Mucosa of descending colon (tissue), 3 donors: ENCODE measurements at places on chromosomes 2 and 18.

GRCh38 chr2:33262097-33262496 is 214.4 kb upstream of the RASGRP3 start:
- DNase-seq = no peak

DNA sequence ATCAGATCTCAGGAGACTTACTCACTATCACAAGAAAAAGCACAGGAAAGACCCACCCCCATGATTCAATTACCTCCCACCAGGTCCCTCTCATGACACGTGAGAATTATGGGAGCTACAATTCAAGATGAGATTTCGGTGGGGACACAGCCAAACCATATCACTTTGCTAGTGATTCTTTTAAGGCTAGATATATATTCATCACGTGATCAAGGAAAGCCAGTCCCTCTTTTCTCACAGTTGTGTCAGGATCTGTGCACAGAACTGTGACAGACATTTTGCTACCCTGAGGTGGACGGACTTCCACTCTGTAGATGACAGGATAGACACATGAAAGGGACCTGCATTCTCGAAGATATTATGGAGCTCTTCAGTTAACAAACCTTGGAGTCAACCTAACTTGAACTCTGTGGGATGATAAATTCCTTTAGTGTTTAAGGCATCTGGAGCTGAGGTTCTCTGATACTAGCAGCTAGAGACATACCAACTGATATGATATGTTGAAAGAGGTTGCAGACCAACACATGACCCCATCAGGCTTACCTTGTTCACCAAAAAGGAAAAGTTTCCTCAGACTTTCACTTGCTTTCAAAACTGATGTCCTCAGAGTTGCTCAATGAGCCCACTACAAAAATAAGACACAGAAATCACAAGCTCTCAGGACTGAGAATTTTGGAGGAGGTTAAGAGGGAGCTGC is 66.3 kb upstream of the SCG2 start:
- no peak for DNase-seq

DNA sequence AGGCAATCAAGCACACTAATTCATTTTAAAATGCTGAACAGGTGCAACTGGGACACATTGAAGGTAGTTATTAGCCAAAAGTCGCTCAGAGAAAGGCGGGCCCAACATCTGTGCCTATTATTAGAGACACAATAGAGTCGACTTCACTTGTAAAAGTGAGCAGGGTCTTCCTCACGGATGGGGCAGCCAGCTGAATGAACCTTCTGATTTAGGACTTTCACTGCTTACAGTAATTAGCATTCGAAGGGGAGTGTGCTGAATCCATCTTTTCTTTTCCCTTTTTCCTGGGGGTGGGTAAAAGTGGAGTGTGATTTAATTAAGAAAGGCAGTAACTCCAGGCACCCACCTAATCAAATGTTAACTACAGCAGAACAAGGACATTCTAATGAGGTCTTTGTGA is 677.7 kb downstream of the DCDC2C start:
- no peak for DNase-seq

DNA sequence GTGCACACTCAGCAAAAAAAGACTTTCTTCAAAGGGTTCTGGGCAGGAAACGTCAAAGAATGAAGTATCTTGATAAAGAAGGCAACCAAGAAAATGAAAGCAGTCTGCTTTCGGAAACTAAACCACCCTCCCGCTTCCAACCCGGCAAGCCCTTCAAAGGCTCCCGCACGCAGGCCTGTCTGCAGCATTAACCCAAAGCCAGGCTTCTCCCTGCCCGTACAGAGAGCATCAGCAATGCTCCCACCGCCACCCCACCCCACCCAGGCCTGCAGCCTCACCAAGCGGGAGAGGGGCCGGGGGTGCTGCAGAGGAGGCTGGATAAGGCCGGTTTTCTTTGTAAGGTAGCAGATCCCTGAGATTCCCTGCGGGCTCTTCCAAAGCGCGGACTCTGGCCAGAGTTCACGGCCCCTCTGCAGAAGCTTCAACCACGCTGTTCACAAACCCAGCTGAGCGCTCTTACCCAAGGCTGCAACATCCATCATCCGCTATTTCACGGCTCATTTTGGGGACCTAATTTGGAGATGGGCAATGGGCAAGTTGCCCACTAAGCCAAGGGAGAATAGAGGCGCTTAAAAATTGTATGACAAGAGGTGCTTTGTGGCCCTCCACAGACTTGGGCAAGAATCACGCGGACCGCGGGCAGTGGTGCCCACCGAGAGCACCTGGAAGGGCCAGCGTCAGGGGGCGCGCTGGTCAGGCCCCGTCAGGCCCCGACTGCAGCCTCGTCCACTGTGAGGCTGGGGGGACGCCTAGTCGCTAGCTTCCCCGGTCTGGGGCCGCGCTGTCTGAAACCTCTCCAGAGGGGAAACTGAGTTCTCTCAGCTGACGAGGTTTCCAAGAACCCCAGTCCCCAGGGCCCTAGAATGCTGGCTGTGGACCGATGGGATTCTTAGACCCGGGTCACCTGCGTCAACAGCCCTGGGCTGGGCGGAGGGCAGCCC is 225.4 kb upstream of the ID2 start:
- peak; percentile 60 for DNase-seq

DNA sequence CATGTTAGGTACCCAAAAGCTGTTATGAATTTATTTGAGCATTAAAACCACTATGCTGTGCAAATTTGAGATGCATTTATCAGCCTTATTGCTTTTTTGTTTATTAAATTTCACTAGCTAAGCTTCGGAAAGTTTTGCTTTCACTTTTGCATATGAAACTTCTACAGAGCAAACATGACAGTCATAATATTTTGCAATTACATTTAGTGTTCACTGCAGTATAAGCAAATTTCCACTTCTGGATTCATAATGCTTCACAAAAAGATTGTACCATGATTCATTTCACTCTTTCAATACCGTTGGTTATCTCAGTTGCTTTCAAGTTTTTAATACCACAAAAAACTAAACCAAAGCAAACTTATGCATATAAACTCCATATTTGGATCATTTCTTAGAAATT is 228.7 kb upstream of the SLC8A1 start:
- DNase-seq = no peak

DNA sequence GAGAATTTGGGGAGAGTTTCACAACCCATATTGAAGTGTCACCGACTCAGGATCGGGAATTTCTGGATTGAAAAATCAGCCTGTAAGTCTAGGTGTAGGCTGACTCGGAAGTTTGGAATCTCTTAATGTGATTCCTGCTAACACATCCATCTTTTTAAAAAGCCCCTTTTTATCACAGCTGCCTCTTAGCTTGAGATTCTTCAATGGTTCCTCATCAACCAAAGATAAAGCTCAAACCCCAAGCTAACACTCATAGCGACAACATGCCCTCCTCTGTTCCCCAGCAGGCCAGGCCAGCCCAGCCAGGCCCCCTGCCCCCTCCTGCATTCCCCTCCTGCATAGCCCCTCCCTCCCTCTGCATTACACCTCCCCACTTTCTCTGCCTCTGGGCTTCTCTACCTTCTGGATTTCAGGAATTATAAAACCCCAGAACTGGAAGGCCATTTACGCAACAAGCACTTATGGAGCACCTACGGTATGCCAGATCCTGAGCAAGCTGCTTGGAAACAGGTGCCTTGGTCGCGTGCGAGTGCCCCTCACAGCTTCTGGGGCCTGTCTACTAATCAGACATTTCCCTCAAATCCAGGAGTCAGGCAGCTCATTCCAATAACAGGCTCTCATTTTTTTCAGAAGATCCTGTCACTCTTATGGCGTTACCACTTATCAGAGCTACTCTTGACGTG is 63.4 kb downstream of the EMX1 start:
- peak; percentile 11 for DNase-seq

GRCh38 chr2:217947383-217948350 is 55.1 kb downstream of the TNS1 start:
- no peak for DNase-seq
